Fibroblast of skin of right quadriceps (primary cell): ENCODE measurements at places on chromosomes 3 and 15.

DNA sequence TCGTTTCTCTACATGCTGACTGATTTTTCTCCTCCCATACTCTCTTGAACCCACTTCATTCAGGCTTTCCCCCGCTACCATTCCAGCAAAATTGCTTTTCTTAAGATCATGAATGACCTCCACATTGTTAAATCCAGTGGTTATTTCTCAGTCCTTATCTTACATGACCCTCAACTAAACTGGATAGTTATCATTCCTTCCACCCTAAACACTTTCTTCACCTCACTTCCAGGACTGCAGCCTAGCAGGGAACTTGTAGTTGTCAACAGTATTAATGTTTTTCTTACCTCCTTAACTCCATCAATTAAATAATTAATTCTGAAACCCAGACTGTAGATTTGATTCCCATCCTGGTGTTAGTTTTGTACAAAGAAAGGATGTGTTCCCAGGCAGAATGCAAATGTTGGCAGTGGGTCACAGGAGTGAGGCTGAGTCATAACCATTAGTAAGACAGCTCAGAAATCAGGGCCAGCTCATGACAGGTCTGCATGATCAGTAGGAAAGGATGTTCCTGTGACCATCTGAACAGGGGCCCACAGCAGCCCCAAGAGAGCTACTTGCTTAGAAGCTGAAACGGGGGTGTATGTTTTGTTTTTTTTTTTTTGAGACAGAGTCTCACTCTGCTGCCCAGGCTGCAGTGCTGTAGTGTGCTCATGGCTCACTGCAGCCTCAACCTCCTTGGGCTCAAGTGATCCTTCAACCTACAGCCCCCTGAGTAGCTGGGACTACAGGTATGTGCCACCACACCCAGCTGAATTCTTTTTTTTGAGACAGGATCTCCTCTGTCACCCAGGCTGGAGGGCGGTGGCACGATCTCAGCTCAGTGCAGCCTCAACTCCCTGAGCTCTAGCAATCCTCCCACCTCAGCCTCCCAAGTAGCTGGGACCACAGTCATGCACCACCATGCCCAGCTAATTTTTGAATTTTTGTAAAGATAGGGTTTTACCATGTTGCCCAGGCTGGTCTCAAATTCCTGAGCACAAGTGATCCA lies 9.1 kb downstream of the BCL2L10 start:
- DNase-seq = peak; percentile 93

- DNase-seq = no peak
Measured at GRCh38 chr3:148863814-148864213, 1.3 kb upstream of the CPA3 start.

- DNase-seq = no peak
Measured at GRCh38 chr3:182617500-182617899, 175.8 kb upstream of the ATP11B start.

GRCh38 chr3:15636028-15636709 lies 34.6 kb downstream of the BTD start:
- peak; percentile 92 for DNase-seq

GRCh38 chr15:95857124-95857757 lies 473.3 kb upstream of the NR2F2 start:
- peak; percentile 44 for DNase-seq

GRCh38 chr3:120182613-120183511 lies 88.6 kb upstream of the GSK3B start:
- peak; percentile 59 for DNase-seq

DNA sequence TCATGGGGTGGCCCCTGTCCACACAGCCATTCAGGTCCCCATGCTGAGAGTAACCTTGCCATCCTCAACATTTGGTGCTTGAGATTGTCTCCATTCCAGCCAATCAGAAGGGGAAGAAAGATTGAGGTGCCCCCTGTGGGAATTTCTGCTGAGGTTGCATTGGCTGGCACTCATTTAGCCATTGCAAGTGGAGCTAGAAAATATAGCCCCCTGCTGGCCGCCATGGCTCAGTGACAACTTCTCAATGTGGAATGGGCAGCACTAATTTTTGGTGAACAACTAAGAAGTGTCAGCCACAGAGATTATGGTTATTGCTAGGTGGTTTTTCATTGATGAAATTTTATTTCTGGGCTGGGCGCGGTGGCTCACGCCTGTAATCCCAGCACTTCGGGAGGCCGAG lies 22.0 kb downstream of the COL6A6 start:
- peak; percentile 44 for DNase-seq

- no peak for DNase-seq
Measured at GRCh38 chr3:96705895-96706294, 108.5 kb upstream of the EPHA6 start.

DNA sequence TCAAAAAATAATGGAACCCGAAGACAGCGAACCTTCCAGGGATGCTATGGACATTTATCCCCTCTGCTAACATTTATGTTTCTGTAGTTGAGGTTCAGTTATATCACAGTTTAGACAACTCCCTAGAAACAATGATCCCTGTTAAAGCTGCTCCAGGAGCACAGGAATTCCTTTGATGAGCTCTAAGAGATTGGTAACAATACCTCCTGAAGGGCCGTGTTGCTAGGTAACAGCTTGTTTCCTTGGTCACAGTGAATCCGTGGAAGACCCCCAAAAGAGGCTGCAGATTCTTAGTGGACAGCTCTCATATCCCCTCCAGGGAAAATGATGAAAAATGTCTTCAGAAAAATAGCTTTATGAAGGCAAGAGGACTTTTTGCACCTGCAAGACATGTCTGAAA lies 160.2 kb downstream of the SERPINI1 start:
- no peak for DNase-seq

DNA sequence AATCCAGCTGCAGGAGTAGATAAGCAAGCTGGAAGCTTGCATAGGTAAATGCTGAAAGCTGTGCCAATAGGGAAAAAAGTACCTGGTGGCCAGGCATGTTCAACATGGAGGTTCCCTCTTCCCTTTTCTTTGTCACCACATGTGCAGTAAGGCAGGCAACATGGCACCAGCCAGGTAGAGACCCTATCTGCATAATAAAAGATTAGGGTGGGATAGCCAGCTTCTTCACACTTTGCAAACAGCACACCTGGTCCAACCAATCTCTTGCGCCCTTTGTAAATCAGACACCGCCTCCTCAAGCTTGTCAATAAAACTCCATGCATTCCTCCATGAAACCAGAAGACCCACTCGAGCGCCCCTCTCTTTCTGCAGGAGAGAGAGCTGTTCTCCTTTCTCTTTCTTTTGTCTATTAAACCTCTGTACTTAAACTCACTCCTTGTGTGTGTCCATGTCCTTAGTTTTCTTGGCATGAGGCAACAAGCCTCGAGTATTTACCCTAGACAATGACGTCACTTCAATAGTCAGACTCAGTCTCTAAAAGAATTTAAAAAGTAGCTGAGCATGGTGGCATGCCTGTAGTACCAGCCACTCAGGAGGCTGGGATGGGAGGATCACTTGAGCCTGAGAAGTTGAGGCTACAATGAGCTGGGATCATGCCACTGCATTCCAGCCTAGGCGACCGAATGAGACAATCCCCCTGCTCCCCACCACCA lies 256.3 kb downstream of the SCAPER start:
- DNase-seq = no peak

- peak; percentile 9 for DNase-seq
Measured at GRCh38 chr3:175777495-175777894, 918.4 kb downstream of the NAALADL2 start.

GRCh38 chr15:31482122-31482922 lies 155.7 kb downstream of the KLF13 start:
- DNase-seq = no peak

- peak; percentile 53 for DNase-seq
Measured at GRCh38 chr3:171986757-171987518, 52.4 kb upstream of the FNDC3B start.

GRCh38 chr3:113441051-113441770 lies at the start of gene CFAP44:
Gene CFAP44 (minus strand): TSS chr3:113441493. CDS start chr3:113433664, 7,829 bp downstream.
- DNase-seq = peak; percentile 68

- no peak for DNase-seq
Measured at GRCh38 chr3:52874160-52874701, 23.1 kb downstream of the STIMATE start.

DNA sequence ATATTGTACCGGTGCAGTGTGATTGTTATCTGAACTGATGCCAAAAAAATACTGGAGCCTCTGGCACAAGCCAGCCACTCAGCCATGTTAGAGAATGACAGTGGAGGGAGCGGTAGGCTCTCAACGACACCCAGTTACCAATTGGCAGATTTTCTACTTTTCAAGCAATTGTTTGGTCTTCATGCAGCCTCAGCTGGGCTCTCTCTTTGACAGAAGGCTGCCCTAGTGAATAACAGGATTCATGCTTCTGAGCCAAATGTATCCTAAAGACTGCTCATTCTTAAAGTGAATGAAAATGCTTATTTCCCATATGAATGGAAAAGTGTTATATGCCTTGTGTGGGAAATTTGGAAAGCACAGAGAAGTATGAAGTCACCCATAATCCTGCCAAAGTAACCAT lies 261.2 kb upstream of the TRIM42 start:
- DNase-seq = no peak

- no peak for DNase-seq
Measured at GRCh38 chr15:100715571-100716455, 113.4 kb downstream of the ASB7 start.

DNA sequence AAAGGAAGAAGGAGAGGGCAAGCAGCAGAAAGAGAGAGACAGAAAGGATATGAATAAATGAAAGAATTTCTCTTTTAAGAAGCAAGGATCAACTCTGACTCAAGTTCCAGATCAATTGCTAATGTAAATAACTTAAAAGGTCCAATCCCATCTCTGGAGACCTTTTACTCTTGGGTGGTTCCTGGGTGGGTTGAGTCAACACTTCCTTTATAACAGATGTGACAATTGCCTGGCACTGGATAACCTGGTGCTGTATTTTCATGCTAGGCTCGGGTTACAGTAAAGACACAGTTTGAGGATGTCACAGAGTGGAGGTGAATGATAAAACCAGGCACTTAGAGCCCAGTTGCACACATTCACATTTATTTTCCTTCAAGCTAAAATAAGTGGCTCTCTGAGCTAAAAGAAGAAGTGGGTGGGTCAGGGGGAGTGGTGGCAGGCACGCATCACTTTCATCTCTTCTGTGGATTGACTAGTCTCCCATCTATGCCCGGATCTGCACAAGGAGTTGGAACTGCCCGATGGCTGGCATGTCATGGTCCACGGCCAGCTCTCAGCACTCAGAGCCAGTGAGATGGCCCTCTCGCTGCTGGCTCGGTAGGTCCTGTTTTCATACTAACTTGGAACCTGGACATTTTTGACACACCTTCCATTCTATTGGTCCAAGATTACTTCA lies 465.8 kb downstream of the FOXP1 start:
- DNase-seq = peak; percentile 50

- peak; percentile 94 for DNase-seq
Measured at GRCh38 chr15:60353245-60353920, 44.4 kb downstream of the ANXA2 start.

DNA sequence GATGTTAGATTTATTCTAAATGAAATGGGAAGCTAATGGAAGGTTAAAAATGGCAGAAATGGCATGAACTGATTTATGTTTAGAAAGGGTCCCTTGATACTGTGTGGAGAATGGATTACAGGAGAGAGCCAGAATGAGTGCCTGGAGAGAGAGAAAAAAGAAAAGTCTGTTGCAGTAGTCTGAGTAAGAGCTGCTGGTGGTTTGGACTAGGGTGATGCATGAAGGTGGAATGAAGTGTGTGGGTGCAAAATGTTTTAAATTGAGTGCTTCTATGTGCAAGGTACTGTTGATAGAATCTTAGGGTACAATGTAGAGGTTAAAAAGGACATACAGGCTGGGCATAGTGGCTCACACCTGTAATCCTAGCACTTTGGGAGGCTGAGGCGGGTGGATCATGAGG lies 11.4 kb upstream of the MGA start:
- peak; percentile 60 for DNase-seq

GRCh38 chr3:14366248-14366647 lies 36.2 kb upstream of the SLC6A6 start:
- DNase-seq = no peak

DNA sequence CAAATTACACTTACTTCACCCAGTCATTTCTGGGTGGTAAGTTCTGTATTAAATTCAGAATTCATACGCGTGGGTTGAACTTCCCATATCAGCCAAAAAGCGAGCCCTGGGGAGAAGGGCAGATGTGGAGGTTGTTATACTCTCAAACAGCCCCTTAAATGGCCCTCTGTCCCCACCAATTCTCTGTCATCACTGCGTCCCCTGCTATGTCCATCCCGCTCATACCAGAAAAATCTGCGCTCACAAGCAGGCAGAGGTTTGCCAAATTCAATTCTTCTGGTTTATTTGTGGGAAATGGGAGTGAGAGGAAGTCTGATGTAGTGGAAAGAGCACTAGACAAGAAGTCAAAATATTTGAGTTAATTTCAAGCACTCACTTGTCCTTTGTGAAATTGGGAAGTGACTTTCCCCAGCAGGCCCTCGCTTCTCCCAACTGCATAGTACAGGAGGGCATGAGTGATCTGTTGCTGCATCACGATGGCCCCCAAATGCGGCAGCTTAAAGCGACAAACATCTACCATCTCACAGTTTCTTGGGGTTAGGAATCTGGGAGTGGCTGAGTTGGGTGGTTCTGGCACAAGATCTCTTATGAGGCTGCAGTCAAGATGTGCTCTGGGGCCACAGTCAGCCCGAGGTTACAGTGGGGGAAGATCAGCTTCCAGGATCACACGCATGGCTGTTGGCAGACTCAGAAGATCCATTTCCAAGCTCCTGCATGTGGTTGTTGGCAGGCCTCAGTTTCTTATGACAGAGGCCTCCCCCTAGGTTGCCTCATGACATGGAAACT lies 67.7 kb downstream of the CPN2 start:
- DNase-seq = peak; percentile 35

GRCh38 chr15:55991802-55992768 lies 1.3 kb downstream of the NEDD4 start:
- DNase-seq = no peak

- DNase-seq = peak; percentile 80
Measured at GRCh38 chr15:57485869-57486268, 105.8 kb upstream of the MYZAP start.

DNA sequence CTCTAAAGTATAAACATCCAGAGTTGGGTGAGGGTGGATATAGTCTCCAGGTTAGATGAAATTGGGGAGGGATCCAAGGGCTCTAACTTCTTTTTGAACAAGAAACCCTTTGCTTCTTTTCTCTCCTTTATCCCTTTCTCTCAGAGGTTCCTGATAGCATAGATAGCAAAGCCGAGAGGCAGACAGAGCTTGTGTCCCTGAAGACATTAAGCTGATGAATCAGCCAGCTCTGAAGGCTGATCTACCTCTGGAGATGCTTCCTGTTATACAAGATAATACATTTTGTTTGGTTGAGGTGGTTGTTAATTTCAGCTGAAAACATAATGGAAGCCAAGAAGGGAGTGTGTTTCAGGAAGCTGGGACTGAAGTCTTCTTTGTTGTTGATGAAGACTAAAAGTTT lies 193.2 kb downstream of the PDCD6IP start:
- no peak for DNase-seq

DNA sequence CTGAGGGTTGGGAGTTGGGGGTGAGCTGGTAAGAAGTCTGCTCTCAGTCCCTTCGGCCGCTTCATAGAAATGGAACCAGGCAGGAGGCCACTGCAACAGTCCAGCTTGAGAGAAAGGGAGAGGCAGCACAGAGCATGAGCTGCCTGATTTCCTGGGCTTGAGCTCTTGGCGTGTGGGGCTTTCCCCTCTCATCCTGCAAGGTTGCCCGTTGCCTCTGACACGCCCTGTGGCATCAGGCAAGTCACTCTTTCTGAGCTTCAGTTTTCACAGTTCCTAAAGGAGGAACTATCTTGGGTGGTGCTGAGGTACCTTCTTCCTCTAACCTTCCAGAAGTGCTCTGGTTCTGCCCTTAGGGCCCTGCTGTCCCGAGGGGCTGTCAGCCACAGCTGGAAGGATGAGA lies 4.9 kb downstream of the MESP2 start:
- DNase-seq = no peak

GRCh38 chr15:68175526-68175925 lies 29.6 kb downstream of the CALML4 start:
- no peak for DNase-seq
